ENCODE measurements at places on chromosomes 2 and 18. TPM values are rescaled to one million over a fixed set of nuclear protein-coding genes. Genes with fewer than 3 reads are reported as not detected.

- DNase-seq: no peak
Measured at GRCh38 chr2:41967476-41968181, 80.2 kb upstream of the PKDCC start.

DNA sequence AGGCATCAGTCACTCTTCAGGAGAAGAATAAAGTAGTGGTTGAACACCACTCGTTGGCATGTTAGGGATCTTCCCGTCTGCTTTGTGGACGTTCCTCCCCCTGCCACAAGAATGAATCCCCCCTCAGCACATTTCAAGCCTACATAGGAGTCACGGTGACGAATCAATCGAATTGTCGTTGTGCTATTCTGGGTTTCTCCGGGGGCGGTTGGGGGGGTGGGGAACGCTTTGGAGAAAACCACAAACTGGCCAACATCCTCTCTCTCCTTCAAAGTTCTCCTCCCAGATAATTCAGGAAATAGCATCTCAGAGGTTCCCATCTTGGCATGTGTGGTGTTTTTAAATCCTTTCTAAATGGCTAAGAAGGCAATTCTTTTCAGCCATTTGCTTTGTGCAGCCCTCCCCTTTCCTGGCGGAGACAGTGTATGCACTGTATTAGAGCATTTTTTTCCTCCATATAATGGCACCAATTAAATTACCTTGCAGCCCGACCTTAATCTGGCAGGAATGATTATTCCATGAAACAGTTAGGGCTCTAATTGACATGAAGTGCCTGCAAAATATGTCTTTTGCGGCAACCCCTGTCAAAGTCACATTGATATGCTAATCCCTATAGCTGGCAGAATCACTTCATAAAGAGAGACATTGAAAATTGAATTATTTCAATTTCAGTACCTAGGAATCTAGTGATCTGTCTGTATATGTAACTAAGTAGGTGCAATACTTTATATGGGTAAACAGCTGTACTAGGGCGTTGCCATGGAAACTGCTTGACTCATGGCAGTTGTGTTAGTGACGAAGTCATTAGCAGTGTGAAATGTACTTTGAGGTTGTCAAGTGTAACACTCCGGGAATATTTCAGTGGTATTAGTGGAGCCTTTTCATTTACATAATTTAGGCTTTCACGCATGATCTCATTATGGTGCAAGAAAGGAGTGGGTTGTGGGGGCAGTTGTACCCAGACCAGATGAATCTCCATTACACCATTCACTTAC, 323.4 kb upstream of the SLC14A2 start:
- no peak for DNase-seq

The NEB gene
- 8.8 TPM for polyA plus RNA-seq

The OR6B2 gene
- not detected for polyA plus RNA-seq

DNA sequence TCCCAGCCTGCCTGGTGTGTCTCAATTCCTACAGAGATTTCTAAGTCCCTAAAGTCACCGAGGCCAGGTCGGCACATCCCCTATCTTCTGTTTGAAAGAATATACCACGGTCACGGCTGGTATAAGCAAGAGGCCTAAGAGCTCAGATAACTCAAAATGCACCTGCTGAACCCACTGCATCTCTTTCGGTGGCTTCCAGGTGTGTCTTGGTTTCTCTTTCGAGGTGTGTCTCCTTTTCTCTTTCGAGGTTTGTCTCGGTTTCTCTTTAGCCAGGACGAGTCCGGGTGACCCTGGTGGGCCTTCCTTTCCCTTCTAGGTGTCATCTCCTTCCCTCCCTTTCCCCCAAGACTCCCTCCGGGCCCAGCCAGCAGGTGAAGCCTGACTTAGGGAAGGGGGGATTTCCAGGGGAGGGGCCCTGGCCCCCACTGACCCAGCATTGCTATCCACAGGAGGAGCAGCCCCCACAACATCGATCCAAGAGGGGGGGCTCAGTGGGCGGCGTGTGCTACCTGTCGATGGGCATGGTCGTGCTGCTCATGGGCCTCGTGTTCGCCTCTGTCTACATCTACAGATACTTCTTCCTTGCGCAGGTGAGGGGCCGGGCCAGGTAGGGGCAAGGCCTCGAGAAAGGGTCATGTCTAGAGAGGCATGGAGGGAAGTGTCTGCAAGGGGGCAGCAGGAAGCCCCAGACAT, 8.4 kb downstream of the ITM2C start:
- DNase-seq: no peak

Measured in right renal cortex interstitium (tissue), 3 donors.